ENCODE measurements at places on chromosomes 1 and 21. TPM values are rescaled to one million over a fixed set of nuclear protein-coding genes. Genes with fewer than 3 reads are reported as not detected.

GRCh38 chr1:5742801-5743200 is 249.4 kb downstream of the NPHP4 start:
- peaks cover 10% of the 10 kb centered on the region for H3K4me1 ChIP-seq
- no peak overlapping the region for H3K4me3 ChIP-seq
- no peak overlapping the region for H3K27ac ChIP-seq
- H3K36me3 ChIP-seq = no peaks in the 10 kb centered on the region

- no peaks in the 10 kb centered on the region for H3K36me3 ChIP-seq
- H3K27me3 ChIP-seq = no peaks in the 10 kb centered on the region
- H3K4me1 ChIP-seq = peaks cover 29% of the 10 kb centered on the region
- H3K27ac ChIP-seq = peak overlapping the region; percentile 71
- DNase-seq = no peak
- peak overlapping the region; percentile 82 for H3K4me3 ChIP-seq
These were observed 3.1 kb downstream of the ACAP3 start for GRCh38 chr1:1304331-1305299.

DNA sequence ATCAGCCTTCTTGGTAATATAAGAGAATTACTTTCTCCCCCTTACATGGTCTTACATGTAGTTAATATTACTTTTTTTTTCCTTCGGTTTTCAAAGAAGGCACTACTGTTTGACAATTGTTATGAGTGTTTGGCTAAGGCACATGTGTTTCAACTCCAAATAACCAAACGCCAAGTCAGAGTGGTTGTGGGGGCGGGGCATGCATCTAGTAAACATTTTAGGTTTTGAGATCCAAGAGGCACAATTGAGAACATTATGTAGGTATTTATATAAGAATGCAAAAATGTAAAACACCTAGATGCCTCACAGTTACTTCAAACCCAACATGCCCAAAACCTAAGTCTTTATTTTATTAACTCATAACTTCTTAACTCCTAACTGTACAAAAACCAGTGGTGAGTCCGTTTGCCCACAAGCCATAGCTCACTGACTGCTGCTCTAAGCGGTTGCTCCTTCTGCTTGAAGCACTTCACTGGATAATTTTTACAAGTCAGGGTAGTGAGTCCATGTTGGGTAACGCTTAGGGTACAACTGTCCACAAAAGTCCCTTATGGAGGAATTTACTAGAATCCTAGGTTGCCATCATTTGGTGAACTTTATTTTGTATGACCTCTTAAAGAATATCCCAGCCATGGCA is 189.9 kb downstream of the HUNK start:
- H3K4me3 ChIP-seq = no peak overlapping the region
- peaks cover 8% of the 10 kb centered on the region for H3K27me3 ChIP-seq
- no peak for DNase-seq
- no peak overlapping the region for H3K27ac ChIP-seq
- no peaks in the 10 kb centered on the region for H3K4me1 ChIP-seq

DNA sequence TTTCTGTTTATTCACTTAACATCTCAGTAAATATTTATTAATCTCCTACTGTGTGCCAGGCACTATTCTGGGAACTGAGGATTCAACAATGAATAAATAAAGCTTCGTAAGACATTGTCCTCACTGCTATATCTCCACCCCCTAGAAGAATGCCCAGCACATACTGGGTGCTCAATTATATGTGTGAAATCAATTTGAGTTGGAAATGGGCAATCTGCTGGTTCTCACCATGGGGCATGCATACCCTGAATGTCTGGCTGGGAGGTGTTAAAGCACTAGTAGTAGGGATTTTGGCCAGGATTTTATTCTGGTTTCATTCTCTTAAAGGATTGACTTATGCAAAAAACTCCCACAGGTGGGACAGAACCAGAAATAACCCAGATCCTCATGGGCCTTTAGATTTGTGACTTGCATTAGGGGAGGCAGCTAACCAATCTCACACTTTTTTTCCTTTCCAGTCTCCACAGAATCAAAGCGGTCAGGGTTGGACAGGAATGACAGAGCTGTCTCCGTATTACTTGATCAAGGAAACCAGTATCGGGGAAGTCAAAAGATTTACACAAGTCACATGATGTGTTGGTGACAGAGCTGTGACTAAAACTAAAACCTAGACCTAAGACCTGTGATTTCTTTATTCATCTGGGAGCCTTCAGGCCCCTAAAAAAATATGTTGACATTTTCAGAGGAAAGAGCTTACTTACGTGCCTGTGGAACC is 12.8 kb downstream of the GFI1 start:
- no peaks in the 10 kb centered on the region for H3K36me3 ChIP-seq
- DNase-seq = no peak
- H3K4me3 ChIP-seq = no peak overlapping the region
- H3K4me1 ChIP-seq = peaks cover 35% of the 10 kb centered on the region
- peak overlapping the region; percentile 63 for H3K27ac ChIP-seq

DNA sequence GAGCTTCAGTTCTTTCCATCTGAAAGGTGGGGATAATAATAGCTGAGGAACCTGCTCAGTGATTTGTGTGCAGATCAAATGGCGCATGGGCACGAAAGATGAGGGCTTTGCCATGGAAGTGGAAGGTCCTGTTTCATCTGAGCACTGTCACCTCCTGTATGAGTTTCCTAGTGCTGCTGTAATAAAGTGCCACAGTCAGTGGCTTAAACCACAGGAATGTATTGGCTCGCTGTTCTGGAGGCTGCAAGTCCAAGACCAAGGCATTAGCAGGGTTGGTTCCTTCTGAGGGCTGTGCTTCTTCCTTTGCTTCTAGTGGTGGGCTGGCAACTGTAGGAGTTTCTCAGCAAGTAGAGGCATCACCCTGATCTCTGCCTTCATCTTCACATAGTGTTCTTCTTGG is 51.1 kb upstream of the RBM15 start:
- H3K4me1 ChIP-seq = no peaks in the 10 kb centered on the region
- DNase-seq = no peak
- H3K27me3 ChIP-seq = no peaks in the 10 kb centered on the region
- no peak overlapping the region for H3K27ac ChIP-seq
- H3K36me3 ChIP-seq = no peaks in the 10 kb centered on the region

DNA sequence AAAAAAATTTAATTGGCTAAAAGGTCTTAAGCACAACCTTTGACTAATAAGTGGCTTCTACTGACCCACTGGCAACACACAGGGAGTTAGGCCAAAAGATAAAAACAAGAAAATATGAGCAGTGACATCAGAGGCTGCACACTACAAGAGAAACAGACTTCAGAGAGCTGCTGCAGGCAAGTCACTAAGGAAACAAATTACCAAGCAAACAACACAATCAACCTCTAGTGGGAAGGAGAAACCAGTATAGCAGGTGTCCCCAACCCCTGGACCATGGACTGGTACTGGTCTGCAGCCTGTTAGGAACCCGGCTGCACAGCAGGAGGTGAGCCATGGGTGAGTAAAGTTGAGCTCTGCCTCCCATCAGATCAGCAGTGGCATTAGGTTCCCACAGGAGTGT is 20.8 kb upstream of the ENSA start:
- H3K27me3 ChIP-seq = no peaks in the 10 kb centered on the region
- no peak overlapping the region for H3K4me3 ChIP-seq
- no peak for DNase-seq
- H3K4me1 ChIP-seq = peaks cover 9% of the 10 kb centered on the region
- no peak overlapping the region for H3K27ac ChIP-seq

Gene NTMT2
- not detected for total RNA-seq

Gene SLC45A3
- total RNA-seq = 0.25 TPM

Gene OR2T2
- not detected for total RNA-seq

All from naive thymus-derived CD8-positive, alpha-beta T cell (primary cell).